ENCODE measurements at places on chromosomes 6 and 20. TPM values are rescaled to one million over a fixed set of nuclear protein-coding genes. Genes with fewer than 3 reads are reported as not detected.

DNA sequence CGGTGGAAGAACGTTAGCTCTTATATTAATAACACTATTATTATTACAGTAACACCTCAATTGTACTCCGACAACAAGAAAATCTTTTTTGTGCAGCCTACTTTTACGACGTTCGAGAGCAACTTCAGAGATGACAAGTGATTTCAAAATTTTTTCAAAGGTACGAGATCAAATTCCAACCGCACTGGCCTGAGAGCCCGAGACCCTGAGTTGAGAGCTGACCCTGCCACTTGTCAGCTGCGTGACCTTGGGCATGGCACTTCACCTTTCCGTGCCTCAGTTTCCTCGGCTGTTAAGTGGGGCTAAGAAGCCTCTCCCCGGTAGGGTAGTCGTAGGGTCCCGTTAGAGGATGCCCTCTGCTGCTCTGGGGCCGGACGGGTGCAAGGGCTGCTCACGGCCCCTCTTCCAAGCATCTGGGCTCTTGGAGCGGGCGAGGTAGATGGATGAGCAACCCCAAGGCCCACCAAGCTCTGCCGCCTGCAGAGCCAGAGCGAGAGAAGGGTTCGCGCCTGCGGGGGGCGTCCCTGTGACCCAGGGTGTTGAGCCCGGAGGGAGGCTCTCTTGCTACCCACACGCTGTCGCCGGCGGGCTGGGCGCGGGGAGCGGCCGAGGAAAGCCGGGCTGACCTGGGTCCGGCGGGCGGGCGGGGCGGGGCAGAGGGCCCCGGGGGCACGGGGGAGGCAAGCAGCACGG lies 510 bp downstream of the NDRG3 start:
- no peak for DNase-seq

GRCh38 chr6:169974663-169975062 lies 223.2 kb downstream of the ERMARD start:
- no peak for DNase-seq

GRCh38 chr6:101747716-101748115 lies 354.2 kb downstream of the GRIK2 start:
- no peak for DNase-seq

- DNase-seq, result no peak
Observed at GRCh38 chr6:136324686-136325380, 35.2 kb upstream of the BCLAF1 start.

GRCh38 chr6:26122005-26122388 lies 34.8 kb downstream of the HFE start:
- no peak for DNase-seq

The OOEP gene
- 0.23 TPM for polyA plus RNA-seq

All from thymus (tissue), 14 donors.